ENCODE measurements at places on chromosomes 12 and 14.

DNA sequence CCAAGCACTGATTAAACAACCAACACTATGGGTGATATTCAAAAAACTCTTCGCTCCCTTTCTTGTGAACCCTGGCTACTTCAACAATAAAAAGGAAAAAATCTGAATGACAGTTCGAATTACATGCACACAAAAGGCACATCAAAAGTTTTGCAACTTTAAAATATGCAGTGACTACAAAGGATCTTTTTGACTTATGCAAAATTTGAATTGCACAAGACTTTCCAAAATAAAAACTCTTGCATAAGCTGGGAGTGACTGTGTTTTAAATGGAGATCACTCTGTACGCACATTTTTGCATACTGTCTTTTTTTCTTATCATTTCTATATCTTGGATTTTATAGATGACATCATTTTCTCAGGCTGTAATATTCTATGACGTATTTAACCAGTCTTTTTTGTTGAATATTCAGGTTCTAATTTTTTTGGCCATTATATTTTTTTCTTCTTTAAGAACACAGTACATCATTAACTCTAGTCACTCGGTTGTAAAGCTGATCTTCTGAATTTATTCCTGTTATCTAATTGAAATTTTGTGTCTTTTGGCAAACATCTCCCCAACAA lies 667.6 kb upstream of the TBX3 start:
- DNase-seq: no peak

DNA sequence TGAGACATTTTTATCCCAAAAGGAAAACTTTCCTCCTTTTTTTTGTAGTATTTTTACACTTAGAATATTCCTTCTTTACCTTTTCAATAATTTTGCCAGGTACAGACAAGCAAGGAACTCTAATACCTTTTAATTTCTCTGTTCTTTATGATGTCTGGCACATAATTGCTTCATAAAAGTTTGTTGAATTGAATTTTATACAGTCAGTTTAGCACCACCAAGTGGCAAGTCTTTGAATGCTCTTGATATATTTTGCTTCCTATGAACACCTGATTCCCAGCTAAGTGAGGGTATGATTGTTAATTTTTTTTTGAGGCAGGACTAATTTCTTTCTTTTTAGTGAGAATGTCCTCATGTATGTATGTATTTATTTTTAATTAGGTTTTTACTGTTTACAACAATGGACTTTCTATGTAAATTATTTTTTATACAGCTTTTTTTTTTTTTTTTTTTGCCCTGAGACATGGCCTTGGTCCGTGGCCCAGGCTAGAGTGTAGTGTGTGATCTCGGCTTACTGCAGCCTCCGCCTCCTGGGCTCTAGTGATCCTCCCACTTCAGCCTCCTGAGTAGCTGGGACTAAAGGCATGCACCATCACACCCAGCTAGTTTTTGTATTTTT lies 6.9 kb downstream of the TBC1D15 start:
- DNase-seq: peak; percentile 1

DNA sequence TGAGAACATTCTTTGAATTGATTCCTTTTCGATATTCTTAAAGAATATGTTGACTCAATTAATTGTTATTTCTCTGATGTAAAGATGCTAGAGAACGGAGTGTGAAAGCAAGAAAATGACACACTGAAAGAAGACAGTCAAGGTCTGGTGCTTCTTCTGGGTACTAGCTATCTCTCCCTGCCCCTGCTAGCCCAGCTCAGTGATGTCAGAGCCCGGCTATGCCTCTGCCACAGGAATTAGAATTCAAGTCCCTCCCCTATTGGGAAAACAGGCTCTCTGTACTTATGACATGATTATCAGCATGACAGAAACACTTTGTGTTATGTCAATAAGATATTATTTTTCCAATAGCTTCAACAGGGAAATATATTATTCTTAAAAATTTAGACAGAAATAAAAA lies 252.4 kb downstream of the KCNC2 start:
- DNase-seq: no peak

DNA sequence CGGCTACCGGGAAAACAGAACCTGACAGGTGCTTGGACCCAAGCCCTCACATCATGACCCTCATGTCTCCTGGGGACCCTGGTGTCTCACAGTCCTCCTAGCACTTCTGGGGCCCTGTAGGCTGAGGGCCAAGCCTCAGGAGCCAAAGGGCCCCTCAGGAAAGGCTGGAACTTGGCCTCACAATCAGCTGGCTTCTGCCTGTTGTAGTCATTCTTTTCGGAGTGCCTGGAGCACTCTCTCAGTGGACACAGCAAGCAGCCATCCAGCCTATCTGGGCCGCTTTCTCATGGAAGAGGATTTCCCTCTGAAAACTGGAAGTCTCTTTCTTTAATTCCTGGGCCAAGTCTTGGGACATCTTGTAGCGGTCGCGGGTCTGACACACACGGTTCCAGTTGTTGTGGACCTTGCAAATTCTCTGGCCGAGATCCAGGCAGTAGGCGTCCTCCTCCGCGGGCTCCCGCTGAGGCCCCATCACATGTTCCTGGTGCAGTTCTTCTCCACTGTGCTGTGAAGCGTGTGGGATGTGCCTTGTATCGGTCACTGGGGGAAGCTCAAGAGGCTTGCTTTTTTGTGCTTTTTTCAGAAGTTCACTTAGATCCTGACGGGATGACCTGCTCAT lies 169.3 kb downstream of the EMP1 start:
- DNase-seq: no peak

DNA sequence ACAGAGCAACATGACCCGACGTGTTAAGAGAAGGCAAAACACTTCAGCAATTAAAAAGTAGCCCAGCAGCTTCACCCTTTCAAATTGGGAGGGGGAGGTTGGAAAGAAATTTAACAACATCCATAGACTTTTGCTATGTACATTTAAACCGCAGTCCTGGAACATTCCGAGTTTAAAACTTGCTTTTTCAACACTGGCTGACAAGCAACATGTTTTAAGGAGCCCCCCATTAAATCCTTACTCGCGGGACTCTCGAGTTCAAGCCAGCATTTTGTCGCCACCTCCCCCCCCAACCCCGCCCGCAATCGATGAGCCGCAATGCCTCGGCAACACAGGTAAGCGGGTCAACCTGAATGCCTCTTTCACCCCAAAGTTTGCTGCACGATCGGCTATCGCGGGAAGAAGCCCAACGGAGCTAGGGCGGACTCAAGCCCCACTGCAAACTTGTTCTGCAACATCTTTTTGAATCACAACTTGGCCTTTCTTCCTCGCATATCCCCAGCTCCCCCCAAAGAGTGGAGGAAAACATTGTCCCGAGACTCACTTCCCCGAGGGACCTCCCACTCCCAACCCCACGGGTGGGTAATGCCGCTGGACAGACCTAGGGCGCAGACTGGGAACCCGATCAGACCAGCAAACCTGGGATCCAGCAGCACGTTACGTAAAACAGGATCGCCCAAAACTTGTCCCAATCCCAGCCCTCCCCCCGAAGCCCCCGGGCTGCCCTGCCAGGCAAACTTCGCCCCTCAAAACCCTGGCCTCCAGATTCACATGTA lies 777 bp downstream of the ZFP36L1 start:
- no peak for DNase-seq

DNA sequence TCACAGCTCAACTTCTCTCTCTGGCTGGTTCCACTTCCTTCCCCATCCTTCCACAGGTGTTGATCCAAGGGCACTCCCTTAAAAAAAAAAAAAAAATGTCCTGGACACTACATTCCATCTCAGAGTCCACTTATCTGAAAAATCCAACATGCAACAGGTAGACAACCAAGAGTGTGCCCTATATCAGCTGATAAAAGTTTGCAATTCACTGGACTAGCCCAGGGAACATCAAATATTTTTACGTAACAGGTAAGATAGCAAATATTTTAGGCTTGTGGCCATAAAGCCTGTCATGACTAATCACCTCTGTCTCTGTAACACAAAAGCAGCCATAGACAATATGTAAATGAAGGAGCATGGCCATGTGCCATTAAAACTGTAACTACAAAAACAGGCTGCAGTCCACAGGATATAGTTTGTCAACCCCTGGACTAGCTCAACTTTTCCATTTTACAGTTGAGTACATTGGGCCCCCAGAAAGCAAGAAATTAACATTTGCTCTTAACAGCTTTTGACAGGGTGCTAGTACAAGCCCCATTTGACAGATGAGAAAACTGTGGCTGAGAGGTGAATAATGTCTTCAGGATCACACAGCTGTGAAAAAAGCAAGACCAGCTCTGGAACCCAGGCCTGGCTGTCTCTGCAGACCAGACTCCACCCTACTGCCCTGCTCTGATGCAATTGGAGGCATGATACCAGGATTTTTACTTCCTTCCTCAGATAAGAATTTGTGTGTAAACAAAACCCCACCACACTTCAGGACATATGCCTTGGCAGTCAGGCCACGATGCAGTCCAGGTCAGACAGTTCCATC lies 68.9 kb downstream of the CMKLR1 start:
- no peak for DNase-seq

- no peak for DNase-seq
These were observed 22.4 kb upstream of the CLEC2D start for GRCh38 chr12:9646794-9647781.

GRCh38 chr14:72503696-72504368 lies 390.1 kb downstream of the DPF3 start:
- DNase-seq: no peak
